AG09319 (cell line): ENCODE measurements at places on chromosomes 16 and 17.

GRCh38 chr17:76968707-76969597 is 100.7 kb downstream of the MGAT5B start:
- DNase-seq, result no peak

GRCh38 chr17:72591289-72592241 is 470.7 kb downstream of the SOX9 start:
- DNase-seq, result no peak

DNA sequence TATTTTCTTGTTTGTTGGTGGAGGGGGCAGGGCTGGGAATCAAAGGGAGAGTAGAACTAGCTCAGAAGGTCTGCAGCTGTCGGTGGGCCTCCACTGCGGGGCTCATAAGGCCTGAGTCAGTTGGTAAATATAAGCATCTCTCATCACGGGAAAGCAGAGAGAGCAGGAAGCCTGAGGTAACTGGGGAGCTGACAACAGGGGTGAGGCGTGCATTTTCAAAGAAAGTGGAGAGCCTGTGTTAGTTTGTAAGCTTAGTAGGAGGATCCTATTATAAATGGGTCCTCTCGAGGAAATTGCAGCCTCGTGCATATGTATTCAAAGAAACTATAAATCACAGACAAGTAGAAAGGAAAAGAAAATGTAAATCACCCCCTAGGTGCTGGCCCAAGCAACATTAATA is 221.0 kb upstream of the CDH13 start:
- no peak for DNase-seq

- DNase-seq, result no peak
These were observed 84.8 kb downstream of the CDYL2 start for GRCh38 chr16:80719573-80719972.

- DNase-seq, result no peak
These were observed 17.4 kb downstream of the ZNF276 start for GRCh38 chr16:89738538-89739317.

GRCh38 chr17:41555105-41555887 is 16.6 kb downstream of the KRT9 start:
- no peak for DNase-seq

DNA sequence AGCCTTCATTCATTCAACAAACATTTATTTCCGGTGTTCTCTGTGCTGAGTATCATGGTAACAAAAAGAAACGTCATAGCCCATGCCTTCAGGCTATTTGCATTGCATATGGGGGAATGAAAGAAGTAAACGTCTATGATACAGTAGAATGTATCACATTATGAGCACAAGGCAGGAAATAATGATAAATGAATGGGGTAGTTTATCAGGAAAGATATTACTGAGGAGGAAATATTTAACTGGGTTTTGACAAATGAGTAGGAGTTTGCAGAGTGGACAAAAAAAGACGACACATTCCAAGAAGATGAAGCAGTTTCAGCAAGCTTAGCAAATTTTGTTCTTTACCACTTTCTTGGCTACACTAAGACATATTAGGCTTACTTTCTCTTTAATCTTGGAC is 1.3 kb upstream of the KRTAP4-7 start:
- no peak for DNase-seq

GRCh38 chr17:32349503-32349853 is 479 bp upstream of the ZNF207 start:
- no peak for DNase-seq

DNA sequence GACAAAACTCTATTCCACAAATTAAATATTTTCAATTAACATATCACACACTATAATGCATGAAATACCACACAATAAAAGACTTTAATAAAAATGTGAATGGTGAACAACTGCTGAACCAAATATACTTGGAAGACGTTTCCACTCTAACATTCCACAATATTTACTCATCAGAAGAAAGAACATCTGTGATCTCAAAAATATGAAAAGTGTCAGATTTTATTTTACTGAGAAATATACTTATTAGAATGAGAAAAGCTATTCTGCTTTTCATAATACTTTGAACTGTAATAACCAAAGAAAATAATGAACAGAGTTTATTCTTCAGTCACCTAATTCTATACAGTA is 181.8 kb upstream of the AXIN2 start:
- no peak for DNase-seq

DNA sequence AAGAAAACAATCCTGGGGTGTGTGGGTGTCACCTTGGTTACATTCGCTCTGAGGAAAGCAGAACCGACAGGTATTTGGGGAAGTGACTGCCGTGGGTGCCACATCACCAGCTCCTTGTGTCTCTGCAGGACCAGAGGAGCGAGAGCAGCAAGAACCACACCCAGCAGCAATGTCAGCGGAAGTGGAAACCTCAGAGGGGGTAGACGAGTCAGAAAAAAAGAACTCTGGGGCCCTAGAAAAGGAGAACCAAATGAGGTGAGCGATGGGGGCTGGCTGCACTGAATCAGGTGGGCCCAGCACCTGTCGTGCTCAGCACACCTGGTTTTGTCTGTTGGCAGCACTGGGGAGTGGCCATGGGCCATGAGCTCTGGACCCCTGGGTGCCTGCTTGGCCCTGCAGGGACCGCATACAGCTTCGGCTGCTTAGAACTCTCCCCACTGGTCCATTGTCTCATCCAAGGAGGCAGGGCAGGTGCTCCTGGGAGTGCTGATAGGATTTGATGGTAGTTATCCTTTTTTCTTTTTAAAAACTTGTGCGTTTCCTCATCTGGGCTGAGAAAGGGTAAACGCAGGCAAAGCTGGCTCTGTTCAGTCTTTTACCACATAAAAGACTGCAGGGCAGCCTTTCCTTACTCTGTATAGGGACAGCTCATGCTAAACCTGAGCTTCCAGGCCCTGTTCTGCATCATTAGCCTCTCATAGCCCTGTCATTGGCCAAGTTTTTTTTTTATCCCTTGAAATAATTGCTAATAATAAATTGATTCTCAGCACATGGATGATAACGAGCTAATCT is 29.4 kb downstream of the HMOX2 start:
- no peak for DNase-seq
